ENCODE measurements at places on chromosomes 5 and 9.

- DNase-seq, result no peak
Observed at GRCh38 chr9:107367727-107368502, 84.8 kb downstream of the RAD23B start.

GRCh38 chr5:82987188-82987587, 90.0 kb downstream of the TMEM167A start:
- DNase-seq, result no peak

DNA sequence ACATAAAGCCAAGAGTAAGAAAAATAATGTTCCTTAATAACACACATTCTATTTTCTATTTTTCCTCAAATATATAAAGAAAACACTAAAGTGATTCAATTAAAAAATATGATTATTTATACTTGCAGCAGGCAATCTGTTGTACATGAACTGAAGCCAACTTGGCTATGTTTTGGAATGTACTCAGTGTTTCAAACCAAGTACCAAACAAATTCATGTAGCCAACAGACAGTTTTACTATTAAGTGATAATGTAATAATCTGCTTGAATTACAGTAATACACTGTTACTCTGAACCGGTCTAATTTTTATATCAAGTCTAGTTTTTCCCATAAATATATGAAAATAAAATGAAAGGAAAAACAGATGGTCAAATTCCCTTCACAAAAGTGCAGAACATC, 58.0 kb downstream of the CEP120 start:
- no peak for DNase-seq

GRCh38 chr5:132110930-132111329, 37.3 kb downstream of the CSF2 start:
- DNase-seq, result no peak

DNA sequence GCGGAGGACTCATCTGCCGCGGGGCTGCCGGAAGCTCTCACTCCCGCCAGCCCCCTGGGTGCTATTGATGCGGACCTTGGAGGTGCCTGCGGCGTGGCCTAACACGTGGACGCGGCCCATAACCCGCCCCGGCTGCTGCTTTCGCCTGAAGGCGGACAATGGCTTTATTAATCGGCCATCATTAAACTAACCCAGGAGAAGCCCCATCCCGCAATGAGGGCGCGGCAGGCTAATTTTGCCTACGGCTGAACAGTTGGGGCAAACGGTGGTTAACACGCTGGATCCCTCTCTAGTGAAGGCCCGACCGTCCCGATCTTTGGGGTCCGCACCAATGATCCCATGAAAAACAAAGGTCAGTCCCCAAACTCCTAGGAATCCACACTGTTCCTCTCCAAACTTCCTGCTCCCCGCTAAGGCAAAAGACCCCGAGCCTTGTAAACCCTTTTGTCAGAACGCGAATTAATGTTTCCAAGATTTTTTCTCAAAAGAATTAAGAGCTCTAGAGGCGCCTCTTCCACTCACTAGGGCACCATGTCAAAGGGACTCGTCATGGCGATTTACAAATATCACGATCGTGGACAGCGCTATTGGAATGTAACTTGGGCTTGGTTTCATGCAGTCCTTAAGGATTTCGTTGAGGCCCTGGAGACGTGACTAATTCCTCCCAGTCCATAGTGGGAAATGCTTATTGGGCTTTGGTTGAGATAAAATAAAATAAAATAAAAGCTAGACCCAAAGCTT, 193.1 kb downstream of the MEF2C start:
- DNase-seq, result no peak
